Stimulated activated CD8-positive, alpha-beta memory T cell treated with anti-CD3 and anti-CD28 coated beads, Interleukin-7, amount 100 ng/mL, for 48 hours (primary cell): ENCODE measurements at places on chromosomes 3 and 15.

- DNase-seq = no peak
Measured at GRCh38 chr15:91865486-91865885, 12.0 kb downstream of the SLCO3A1 start.

DNA sequence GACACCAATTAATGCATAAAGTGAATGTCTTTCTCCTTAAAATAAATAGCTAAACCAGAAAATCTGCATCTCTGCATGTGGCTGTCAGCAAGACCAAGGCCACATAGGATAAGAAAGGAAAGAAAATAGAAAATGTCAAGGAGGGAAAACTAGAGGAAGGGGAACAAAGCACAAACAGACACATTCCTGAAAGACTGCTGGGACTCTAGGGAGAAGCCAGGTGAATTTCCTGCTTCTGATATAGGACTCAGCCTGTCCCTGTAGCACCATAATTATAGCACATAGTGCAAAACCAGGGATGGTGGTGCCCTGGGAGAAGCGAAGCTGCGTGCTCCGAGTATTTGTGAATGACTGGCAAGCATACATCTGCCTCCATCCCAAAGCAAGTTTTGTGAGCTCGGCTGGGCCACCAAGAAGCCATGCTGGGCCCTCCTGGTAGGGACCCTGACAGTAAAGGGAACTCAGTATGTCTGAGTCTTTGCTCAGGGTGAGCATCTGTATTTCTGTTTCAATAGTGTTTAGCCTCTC lies 14.2 kb downstream of the FSTL1 start:
- DNase-seq = no peak

- no peak for DNase-seq
Measured at GRCh38 chr15:27989427-27989826, 109.7 kb downstream of the OCA2 start.

DNA sequence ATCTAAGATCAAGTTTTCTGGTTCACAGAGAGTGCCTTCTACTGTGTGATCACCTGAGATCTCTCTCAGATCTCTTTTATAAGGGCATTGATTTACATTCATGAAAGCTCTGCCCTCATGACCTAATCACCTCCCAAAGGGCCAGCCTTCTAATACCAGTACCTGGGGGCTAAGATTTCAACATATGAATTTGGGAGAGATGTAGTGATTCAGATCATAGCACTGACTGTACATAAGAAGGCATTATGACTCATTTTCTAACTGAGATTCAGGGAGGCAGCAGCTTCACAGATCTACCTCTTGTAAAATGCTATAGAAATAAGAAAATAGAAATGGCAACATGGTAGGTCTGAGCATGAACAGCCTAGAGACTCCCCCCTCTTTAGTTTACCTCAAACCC lies 39.6 kb downstream of the VGLL3 start:
- DNase-seq = no peak

DNA sequence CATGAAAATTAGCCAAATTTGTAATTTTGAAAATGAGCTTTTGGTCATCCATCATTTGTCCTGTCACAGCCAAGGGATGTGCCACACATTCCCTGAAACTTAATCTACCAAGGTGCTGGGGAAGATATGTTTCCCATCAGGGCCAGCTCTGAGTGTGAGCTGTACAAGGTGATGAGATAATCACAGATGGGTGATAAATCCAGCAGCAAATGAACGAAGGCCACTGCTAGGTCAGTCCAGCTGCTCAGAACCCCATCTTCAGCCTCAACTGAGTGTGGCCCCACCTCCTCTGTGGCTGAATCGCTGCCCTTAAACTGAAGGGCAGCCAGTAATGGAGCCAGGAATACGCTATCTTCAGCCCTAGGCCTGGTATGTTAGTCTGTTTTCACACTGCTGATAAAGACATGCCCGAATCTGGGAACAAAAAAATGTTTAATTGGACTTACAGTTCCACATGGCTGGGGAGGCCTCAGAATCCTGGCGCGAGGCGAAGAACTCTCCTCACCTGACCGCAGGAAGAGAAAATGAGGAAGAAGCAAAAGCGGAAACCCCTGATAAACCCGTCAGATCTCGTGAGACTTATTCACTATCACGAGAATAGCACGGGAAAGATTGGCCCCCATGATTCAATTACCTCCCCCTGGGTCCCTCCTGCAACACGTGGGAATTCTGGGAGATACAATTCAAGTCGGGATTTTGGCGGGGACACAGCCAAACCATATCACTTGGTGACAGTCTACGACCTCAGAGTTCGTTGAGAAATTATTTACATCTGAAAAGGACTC lies 553.0 kb downstream of the NTRK3 start:
- no peak for DNase-seq

GRCh38 chr15:63544258-63545026 lies 40.0 kb downstream of the USP3 start:
- no peak for DNase-seq

DNA sequence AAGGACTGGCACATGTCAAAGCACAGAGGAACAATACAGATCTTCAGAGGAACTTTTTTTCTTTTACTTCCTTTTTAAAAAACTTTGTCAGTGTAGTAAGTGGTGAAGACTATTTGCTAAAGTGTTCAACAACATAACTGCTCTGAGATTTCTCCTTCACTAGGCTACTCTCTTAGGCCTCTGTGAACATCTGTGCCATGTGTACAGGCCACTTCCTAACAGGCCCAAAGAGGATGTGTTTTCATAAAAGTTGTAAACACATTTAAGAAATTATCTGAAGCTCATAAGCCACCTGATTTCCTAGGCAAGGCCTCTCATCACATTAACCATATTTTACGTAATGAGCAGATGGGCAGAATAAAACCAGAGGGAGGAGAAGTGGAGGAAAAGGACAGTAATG lies 235.4 kb downstream of the FHIT start:
- no peak for DNase-seq

DNA sequence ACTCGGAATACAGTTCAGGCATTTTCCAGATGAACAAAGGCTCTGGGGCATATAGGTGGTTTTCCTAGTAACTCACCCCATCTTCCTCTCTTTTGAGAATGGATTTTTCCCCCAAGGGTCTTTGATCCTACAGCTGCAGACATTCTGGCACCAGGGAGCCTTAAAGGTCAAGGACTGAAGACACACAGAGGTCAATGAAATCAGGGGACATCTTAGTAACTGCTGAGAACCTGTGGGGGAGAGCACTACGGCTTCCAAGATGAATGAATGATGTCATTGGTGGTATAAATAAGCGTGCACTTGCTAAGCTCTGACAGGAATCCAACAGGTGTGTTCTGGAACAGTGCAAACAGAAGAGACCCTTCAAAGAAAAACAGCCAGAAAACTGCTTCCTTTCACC lies 36.3 kb downstream of the TMEM212 start:
- no peak for DNase-seq

GRCh38 chr3:189142527-189142926 lies 29.2 kb upstream of the TPRG1 start:
- no peak for DNase-seq

- no peak for DNase-seq
Measured at GRCh38 chr3:111723293-111724215, 128.4 kb upstream of the ZBED2 start.

GRCh38 chr15:39767921-39768320 lies 14.7 kb downstream of the FSIP1 start:
- DNase-seq = no peak

DNA sequence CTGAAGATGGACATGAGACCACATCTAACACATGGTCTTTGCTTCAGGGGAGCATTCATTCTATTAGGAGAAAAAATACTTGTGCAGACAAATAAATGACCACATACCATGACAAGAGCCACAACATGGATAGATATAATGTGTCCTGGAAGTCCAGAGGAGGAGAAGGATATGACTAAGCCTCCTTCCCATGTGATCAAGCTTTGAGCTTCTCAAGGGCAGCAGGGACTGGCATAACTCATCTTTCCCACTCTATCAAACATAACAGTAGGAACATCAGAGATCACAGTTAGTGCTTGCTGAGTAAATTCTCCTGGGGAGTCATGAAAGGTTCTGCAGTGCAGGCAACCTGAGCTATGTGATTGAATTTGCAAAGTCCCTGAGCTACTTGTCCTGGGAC lies 86.0 kb upstream of the LPP start:
- no peak for DNase-seq

GRCh38 chr15:57285386-57285785 lies 90.9 kb upstream of the CGNL1 start:
- DNase-seq = no peak

- no peak for DNase-seq
Measured at GRCh38 chr15:84826369-84826823, 9.2 kb downstream of the ALPK3 start.

DNA sequence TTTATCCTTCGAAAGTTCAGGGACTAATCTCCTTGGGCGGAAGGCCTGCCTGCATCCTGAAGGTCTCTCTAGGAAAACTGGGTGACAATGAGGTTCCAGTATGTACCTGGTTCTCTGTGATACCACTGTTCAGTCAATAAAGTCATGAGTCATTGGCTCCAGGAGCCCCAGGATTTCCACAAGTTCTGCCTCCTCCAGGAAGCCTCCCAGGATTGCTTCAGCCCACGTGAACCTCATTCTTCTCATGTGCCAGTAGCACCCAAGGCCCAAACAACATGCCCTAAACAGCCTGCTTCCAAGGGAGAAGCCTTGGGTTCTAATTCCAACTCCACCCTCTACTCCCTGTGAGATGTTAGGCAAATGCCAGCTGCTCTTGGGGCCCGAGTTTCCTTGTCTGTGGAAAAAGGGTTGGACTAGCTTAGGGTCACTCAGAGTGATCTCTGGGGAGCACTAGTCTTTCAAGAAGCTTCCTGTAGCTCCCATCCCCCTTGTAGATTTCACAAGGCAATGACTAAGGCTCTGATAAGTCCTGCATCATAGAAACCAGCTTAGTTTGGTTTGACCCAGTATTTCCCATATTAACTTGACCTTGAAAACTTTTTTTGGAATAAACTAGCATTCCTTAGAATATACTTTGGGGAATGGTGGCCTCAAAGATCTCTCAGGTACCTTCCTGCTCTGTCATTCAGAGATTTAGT lies 118.3 kb upstream of the ATP2B2 start:
- no peak for DNase-seq

DNA sequence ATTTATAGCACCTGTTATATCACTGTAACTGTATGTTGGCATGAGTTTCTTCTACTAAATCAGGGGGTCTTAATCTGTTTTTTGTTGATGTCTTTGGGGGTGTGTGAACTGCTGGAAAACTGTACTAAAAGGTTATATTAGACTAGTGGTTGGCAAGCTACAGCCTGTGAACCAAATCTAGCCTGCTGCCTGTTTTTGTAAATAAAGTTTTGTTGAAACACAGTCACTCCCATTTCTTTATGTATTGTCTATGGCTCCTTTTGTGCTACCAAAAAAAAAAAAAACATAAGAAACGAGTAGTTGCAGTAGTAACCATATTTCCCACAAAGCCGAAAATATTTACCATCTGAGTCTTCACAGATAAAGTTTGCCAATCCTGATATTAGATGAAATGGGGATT lies 126.7 kb downstream of the AKAP13 start:
- no peak for DNase-seq

DNA sequence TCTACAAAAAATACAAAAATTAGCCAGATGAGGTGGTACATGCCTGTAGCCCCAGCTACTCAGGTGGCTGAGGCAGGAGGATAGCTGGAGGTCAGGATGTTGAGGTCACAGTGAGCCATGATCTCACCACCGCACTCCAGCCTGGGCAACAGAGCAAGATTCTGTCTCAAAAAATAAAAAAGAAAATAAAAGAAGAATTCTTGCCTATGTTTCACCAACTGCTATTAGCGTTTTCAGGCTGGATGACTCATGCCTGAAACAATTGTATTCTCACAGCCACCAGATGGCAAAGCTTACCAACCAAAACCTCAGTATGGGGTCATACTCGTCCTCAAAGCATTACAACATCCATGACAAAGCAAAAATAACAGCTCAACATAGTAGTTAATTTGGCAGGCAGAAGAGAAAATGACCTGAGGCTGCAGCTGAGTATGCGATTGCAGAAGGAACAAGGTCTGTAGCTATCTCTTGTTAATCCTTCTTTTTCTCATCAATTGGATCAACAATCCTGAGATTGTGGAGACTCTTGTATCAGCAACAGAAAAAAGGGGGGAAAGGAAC lies 52.2 kb downstream of the TP53BP1 start:
- DNase-seq = peak; percentile 28

DNA sequence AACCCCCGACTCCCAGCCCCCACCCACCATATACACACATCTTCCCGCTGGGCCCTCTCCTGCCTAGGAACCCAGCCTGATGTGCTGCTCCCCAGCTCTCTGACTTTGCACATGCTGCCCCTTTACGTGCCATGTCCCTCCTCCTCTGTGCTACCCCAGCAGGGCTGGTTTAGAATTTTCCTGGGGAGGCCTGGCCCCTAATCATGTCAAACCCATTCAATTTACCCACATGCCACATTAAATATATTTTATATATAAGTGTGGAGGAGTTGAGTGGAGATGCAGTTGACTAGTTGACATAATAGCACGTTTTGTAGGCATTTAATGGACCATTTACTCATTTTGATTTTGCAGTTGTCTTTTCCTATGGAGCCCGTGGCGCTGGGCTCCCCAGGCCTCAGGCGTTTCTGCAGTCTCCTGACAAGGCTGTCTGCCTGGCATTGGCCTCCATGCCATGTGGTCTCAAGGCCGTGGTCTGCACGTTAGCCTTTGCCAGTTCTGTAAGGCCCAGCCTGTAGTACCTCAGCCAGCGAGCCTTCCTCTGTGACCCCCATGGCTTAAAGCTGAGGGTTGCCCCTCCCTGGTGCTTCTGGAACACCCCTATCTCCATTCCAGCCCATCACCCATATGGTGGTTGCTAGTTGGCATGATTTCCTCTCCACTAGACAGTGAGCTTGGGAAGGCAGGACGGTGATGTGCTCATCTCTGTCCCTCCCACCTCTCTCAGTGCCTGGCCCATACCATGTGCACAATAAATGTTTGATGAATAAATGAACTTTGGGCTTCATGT lies 155.8 kb downstream of the TLE3 start:
- no peak for DNase-seq

- no peak for DNase-seq
Measured at GRCh38 chr3:48832684-48833083, 15.0 kb downstream of the PRKAR2A start.

DNA sequence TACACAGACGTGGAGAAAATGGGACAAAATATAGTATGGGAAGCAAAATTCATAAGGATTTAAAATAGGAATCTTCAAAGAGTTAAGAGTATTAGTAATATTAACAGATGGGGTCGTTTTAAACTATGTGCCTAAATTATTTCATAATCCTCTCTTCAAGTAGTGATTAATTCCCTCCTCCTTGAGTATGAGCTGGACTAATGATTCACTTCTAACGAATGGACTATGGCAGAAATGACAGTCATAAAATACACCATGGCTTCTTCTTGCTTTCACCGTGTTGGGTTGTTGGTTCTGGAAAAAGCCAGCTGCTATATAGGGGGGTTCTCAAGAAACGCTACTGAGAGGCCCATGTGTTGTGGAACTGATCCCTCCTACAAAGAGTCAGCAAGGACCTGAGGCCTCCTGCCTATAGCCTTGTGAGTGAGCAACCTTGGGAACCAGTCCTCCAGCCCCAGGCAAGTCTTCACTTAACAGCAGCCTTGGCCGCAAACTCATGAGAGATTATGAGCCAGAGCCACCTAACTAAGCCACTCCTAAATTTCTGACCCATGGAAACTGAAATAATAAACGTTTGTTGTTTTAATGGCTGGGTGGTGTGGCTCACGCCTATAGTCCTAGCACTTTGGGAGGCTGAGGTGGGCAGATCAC lies 64.8 kb upstream of the ABHD2 start:
- no peak for DNase-seq

- no peak for DNase-seq
Measured at GRCh38 chr3:60463685-60464084, 787.6 kb downstream of the FHIT start.
